ENCODE measurements at places on chromosomes 11 and 22.

DNA sequence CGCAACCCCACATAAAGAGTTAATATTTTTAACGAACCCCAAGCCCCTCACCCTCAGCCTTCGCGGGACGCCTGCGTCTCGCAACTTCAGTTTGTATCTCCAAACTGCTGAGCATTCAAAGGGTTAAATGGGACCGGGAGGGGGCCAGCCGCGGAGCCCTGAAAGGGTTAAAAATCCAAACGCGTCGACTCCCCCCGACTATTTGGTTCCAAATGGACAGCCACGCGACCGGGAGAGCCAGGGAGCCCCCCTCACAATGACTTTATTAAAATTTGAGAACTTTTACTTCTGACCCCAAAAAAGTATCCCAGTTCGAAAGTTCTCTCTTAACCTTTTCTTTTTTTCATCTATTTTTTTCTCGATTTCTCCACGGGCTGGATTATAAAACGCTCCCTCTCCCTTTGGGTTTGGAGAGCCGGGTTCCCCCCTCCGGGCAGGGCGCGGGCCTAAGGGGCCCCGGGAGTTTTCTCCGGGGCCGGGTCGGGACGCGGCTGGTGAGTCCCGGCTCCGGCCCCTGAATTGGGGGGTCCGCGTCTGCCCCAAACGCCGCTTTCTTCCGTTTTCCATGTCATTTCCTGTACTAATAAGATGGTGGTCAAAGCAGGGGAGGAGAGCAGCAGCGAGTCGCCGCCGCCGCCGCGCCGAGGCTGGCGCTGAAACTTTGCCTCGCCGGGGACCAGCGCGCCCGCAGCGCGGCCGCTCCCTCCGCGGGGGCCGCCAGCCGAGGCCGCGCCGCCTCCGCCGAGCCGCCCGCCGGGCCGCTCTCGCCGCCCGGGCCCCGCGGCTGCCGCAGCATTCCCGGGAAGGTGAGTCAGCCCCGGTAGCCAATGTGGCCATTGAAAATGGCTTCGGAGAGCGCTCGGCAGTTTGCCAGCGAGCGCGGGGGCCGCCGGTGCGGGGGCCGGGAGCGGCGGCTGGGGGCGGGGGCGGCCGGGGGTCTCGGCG is at the start of gene PRDM11:
TSS of gene PRDM11 (plus strand) at position 568 of the 945 bp plus-strand sequence. CDS start 35,128 bp downstream, outside the sequence.
- DNase-seq: peak; percentile 78

GRCh38 chr11:13902523-13902922 is 60.0 kb upstream of the SPON1 start:
- DNase-seq: no peak

- no peak for DNase-seq
These were observed 705 bp downstream of the BBOX1 start for GRCh38 chr11:27041141-27041899.

- no peak for DNase-seq
These were observed 338.6 kb downstream of the SHANK2 start for GRCh38 chr11:70913715-70914231.

DNA sequence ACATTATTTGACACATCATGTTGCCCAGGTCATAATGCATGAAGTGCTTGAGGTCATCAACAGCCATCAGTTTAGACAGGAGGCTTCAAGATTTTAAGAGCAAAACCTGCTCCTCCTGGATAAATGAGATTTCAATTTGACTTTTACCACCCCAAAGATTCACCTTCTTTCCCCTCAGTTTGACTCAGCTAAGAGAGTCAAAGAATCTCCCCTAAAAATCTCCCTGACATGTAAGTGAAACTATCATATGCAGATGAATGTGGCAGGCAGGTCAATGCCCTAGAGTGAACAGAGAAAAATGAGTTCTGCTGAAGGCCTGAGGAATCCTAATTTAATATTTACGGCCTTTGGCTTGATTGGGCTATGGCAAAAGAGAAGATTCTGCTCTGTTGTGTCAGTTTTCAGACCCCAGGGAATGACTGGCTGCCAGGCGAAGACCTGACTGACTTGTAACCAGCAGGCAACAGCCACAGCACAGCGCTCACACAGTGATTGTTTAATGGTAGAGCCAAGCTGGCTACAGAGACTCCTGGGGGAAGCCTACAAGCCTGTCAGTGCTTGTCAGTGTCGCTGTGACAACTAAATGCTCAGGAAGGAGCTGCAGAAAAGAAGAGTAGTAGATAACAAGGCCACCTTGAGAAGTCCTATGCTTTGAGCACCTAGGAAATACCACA is 491.2 kb upstream of the LRRC4C start:
- DNase-seq: no peak

GRCh38 chr11:15286465-15286864 is 171.7 kb downstream of the INSC start:
- peak; percentile 79 for DNase-seq

DNA sequence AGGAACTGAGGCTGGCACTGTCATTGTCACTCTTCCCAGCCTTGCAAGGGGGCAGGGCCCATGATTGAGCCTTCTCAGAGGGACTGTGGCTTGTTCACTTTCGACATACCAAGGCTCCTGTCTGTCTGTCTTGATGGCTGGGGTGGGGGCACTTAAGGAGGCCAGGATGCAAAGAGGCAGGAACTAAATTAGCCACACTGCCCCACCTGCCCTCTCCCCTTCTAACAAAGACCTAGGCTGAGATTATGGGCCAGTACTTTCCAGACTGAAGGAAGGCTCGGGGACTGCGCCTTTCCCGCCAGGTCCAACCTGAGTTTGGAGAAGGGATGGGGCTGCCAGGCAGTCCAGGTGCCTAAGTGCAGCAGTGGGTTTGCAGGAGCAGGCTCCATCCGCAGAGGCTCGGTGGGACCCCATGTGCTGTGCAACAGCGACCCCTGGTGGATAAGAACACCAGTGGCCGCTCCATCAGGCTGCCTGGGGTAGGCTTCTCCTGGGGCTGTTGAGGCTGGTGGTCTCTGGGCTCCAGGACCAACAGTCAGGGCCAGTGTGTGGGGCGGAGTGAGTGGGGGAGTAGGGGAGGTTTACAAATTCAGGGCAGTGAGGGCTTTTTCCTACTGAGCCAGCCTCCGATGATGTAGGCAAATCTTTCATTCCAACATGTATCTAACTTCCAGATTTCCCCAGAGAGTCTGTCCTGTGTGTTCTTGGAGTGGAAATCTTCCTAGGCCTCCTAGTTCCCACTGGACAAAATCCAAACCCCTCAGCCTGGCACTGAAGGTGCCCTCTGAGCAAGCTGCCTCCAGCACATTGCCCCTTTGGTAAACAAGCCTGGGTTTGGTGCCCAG is 93.9 kb downstream of the INSC start:
- DNase-seq: peak; percentile 48

- DNase-seq: no peak
These were observed 109.0 kb downstream of the EMSY start for GRCh38 chr11:76553554-76554476.
